G401 (cell line): ENCODE measurements at places on chromosomes 1 and 21. TPM values are rescaled to one million over a fixed set of nuclear protein-coding genes. Genes with fewer than 3 reads are reported as not detected.

The MAP1LC3C gene
- 0.17 and 0.37 TPM in 2 replicates for total RNA-seq

The GBP5 gene
- not detected in 2 replicates for total RNA-seq

The LRRC47 gene
- total RNA-seq = 35.4 and 41.8 TPM in 2 replicates

DNA sequence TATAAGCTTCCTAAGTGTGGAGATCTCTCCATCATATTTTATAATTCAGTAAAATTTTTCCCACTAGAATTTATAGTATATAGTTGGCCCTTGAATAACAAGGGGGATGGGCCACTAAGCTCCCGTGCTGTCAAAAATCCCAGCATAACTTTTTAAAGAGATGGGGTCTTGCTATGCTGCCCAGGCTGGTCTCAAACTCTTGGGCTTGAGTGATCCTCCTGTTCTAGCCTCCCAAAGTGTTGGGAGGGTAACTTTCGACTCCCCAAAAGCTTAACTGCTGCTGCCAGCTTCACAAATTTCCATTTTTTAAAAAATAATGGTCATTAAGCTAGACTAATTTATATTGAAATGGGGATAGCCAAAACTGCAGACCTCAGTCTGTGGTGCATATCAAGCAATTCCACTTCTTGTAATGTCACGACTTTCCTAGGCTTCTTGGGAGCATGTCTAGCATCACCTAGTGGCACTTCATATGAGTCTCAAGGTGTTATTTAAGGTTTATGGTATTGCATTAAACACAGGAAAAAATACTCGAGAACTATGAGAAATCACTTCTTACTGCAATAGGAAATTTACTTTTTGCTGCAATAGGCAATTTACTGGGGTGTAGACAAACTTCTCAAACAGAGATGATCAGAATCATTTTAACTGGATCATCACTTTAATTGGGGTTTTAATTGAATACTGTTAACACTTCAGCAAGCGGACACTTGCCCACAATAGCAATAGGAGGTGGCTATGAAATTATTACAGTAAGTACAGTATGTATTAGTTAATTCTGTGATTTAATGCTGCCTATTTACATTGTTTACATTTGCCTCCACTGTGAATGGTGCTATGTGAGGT is 19.3 kb upstream of the ACTA1 start:
- peak; percentile 71 for DNase-seq

GRCh38 chr1:68140536-68140935 is 90.1 kb upstream of the DIRAS3 start:
- no peak for DNase-seq

- no peak for DNase-seq
These were observed 72.7 kb upstream of the LYST start for GRCh38 chr1:235939480-235939775.

GRCh38 chr1:68826836-68827235 is 330.0 kb upstream of the DEPDC1 start:
- no peak for DNase-seq

GRCh38 chr21:46425041-46425440 is 33.6 kb upstream of the DIP2A start:
- DNase-seq = no peak

- DNase-seq = no peak
These were observed 88.2 kb downstream of the ZSCAN20 start for GRCh38 chr1:33560680-33561079.

DNA sequence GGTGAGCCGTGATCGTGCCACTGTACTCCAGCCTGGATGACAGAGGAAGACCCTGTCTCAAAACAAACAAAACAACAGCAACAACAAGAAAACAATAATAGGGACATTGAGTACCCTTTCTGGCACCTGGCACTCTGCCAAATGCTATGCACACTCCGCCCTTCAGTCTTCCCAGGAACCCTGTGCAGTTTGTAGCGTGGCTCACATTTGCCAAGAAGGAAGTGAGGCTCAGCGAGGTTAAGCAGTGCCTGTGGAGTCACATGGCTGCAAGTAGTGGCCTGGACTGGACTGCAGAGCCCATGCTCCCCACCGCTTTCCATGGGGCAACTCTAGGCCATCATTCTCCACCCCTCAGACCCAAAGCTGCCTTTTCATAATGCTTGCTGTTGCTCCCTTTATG is 5.3 kb upstream of the EVA1B start:
- no peak for DNase-seq

DNA sequence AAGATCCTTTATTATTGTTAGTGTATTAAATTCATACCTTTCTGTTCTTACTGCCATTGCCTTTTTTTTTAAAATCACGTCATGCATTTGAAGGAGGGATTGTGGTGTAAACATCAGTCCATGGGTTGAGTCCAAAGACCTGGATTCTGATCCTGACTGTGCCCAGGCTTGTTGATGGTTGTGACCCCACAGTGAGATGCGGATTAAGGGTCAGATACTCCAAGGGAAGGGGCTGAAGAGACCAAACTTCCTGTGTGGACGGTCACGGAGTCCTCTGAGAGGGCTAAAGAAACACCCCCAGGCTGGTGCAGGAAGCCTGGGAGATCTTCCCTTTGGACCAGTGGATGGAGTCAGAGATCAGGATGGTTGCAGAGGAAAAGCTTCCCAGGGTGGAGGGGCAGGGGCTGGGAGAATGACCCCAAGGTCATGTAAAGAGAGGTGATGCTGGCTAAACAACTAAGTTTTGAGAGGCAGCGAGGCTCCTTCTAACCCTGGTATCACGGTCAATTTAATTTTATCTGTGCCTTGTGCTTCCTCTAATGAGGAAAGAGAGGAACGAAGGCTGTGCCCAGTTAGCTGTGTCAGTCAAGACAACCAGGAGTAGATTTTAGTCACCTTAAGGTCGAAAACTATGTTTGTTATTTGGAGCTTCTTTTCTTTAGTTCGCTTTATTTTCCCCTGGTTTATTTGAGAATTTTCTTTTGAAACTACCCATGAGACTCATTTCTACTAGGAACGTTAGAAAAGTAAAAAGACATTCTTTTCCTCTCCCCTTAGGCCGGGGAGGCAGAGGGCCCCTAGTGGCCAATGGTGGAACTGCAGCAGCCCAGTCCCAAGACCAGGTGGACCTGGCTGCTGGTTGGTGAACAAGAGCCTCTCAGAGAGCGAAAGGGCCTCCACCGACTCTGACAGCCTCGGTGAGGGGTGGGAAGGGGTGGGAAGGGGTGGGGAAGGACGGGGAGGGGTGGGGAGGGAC is 8.7 kb upstream of the GPR161 start:
- DNase-seq = peak; percentile 74
